T-cell (primary cell): ENCODE measurements at places on chromosomes 16 and 17.

DNA sequence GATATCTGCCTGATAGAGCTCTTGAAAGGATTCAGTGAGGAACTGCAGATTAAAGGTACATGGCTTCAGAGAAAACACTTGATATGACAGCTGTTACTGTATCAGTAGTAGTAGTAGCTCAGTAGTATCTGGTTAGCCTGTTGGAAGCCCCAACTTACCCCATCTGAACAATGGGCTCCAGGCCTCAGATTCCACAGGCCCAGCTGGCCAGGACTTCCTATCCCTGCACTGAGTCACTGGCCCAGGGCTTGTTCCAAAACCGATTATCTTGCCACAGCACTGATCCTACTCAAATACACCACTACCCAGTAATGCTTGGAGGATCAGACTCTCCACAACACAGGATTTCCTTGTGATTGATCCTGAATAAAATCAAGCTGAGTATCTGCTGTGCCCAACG is 32.6 kb downstream of the DCUN1D3 start:
- DNase-seq: no peak

- no peak for DNase-seq
Measured at GRCh38 chr17:4317610-4318009, 48.9 kb downstream of the UBE2G1 start.

DNA sequence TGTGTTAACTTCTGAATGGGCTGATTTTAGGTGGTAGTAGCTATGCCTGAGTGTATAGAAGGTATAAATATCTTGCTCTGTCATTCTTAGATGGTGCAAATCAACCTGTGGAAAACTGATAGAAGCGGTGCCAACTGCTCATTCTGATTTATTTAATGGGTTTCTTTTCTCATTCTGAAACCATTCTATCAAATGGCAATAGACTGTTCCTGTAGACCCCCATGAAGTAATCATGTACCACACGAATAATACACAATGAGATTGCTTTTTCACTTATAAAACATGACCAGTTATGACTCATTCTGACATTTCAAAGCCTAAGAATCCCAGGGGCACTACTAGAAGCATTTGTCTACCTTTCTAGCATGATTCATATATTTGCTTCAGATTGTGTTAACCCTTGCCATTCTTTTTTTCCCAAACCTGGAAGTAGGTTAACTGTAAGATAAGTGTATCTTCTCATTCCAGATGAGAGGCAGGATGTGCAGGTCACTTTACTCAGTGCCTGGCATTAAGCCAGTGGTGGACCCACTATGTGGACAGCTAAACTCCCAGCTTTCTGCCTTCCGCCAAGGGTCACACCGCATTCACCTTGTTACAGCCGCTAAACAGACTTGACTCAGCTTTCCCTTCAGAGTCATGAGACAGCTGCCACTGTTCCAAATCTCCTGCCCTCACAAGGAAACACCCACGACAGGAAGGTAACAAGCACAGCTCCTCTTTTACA is 16.4 kb upstream of the SLC16A11 start:
- no peak for DNase-seq

DNA sequence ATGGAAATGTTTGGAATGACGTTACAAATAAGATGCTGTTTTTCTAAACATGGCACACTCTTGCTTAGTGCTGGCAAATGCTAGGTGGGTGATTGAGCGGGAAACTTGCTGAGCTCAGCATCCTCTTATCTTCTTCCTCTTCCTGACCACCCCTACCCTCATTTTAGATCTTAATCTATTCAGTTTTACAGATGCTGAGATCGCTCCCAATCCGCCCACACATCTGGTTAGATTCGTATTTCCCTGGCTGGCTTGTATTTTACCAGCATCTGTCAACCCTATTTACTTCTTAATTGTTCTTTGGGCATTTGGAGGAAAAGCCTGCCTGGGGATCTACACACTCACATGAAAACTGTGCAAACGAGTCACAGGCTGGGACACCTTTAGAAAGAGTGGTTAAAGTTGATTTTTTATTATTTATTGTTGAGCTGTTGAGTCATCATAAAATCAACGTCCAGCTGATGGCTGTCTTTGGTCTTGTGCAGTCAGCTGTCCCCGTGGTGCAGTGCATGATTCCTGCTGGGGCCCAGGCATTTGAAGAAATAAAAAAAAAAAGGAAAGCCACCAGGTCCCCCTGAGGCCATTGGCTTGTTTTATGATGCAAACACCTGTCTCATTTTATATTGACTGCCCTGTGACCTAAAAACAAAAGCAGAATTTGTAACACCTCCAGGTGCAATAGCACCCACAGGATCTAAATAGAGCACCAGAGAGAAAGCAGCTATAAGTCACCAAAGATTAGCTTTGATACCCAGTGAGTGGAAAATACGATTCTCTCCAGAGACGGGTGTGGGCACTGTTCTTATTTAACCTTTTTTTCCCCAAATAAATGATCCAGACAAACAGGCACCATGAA is 258.6 kb downstream of the HS3ST3B1 start:
- no peak for DNase-seq

DNA sequence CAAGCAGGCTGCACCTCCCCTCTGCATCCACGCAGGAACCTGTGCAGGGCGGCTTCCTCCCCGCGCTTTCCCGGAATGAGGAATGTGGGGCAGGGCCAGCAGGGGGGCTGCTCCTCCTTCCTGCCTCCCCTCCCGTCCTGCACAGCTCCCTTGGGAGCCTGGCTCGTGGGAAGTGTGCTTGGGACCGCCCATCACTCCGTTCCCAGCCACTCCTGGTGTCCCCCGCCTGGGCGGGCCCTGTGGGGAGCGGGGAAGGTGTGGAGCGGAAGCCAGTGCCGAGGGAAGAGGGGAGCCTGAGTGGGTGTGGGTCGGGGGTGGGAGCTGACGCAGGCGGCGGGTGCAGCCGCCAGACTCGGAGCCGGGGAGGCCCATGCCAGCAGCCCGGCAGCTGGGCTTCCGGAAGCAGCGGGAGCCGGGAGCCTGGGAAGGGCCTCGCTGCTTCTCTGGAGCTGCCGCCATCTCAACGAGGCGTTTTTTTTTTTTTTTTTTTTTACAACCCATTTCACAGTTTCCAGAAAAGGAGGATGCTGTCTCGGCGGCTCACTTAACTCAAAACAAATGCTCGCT is 24.1 kb downstream of the BAHCC1 start:
- no peak for DNase-seq

DNA sequence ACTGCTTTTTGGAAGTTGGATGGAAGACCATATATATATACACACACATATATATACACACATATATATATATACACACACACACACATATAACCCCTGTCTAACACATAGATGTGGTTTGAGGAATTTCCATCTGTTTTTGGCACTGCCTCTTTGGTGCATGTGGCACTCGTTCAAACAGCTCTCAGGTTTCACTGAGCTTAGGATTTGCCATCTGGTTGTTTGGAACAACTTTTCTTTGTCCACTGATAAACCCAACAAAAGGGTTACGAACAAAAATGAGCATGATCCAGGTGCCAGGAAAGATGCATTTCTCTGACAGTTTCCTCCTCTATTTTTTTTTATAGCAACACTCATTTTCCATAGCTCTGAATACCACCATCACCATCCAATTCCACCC is 14.6 kb upstream of the KCNJ16 start:
- DNase-seq: no peak

DNA sequence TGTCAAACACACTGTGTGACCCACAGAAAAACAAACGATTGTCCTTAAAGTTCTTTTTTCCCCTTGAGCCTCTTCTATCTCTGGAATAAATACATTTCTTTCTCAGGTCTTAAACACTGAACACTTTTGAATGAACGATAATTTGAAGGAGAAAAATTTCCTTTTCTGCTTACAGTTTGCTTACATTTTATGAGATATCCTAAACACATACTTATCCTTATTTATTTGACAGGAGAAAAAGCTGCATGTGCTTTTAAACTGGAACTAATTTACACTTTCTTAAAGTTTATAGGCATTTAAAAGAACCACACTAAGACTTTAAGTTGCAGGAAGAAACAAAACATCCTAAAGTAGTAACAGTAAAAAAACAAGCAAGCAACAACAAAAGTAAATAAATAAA is 4.7 kb upstream of the IGF2BP1 start:
- DNase-seq: no peak

- peak; percentile 28 for DNase-seq
Measured at GRCh38 chr16:3654249-3654991, at the start of gene DNASE1. DNASE1 (plus strand) TSS chr16:3654691; CDS start chr16:3655374, 683 bp downstream.

- DNase-seq: no peak
Measured at GRCh38 chr16:21659124-21659523, 4.6 kb upstream of the OTOA start.

DNA sequence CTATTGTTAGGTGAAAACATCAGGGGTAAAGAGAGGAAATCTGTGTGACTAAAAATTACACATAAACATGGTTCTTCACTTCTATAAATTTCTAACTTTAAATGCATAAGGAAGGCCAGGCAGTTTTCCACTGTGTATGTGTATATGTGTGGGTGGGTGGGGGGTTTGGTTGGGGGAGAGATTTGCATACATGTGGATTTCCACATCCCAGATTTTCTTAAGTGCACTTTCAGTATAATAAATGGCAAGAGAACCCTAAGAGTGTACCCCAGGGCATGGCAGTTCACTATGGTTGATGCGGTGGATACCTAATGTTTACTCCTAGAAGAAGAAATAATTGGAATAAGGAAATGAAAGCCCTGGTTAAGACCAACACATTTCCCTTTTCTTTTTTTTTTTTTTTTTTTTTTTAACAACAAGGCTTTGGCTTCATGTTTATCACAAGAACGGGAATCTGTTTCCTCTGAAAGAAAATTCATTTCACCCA is 451.8 kb upstream of the CCL2 start:
- DNase-seq: no peak

GRCh38 chr16:53090591-53091411 is 36.0 kb downstream of the CHD9 start:
- DNase-seq: no peak

- no peak for DNase-seq
Measured at GRCh38 chr16:23080329-23080728, 68.9 kb downstream of the USP31 start.

GRCh38 chr17:58265902-58266875 is 14.5 kb downstream of the MPO start:
- no peak for DNase-seq

DNA sequence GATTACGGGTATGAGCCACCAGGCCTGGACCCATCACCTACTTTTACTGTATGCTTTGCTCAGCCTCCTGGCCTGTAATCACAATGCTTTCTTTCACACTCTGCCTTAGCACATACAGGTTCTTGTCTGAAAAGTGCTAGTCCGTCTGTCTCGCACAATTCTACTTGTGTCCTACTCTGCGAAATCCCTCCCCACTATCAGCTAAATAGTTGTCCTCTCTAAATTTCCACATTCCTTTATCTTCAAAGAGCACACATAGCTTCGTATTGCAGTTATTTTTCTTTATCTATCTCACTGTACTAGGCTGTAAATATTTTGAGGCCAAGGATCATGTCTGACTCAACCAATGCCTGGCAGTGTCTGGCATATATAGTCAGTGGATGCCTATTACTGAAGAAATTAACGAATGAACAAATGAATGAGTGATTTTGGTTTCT is 38.5 kb upstream of the ETV4 start:
- DNase-seq: no peak

- no peak for DNase-seq
Measured at GRCh38 chr16:50652836-50653425, 28.2 kb downstream of the SNX20 start.

- DNase-seq: no peak
Measured at GRCh38 chr17:20920095-20920814, 122.6 kb downstream of the USP22 start.

DNA sequence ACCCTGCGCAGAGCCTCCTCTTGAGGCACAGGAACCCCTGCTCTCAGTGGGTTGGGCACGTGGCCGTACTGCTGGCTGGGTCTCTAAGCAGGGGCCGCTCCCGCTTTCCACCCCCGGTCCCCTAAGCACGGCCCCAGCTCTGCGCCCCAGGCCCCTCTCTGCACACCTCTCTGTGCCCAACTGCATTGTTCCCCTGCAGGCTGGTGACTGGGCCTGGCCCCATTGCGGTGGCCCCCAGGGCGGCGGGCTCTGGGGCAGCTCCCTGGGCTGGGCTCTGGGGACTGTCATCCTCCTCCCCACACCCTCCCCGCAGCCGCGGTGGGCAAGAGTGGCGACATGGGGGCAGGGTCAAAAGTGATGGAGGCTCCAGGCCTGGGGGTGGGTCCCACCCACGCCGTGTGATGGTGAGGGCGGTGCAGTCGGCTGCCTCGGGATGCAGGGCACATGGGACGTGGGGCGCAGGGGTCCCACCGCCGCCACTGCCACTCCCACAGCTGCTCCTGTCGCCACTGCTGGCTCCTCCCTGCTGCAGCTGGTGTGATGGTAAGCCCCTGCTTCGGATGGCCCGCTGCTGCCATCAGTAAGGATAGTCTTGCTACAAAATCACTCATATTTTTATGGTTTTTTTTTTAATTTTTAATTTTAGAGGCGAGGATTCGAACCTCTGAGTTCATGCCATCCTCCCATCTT is 15.2 kb upstream of the ITGB3 start:
- no peak for DNase-seq

- DNase-seq: no peak
Measured at GRCh38 chr17:40266882-40267281, 20.8 kb upstream of the CDC6 start.

DNA sequence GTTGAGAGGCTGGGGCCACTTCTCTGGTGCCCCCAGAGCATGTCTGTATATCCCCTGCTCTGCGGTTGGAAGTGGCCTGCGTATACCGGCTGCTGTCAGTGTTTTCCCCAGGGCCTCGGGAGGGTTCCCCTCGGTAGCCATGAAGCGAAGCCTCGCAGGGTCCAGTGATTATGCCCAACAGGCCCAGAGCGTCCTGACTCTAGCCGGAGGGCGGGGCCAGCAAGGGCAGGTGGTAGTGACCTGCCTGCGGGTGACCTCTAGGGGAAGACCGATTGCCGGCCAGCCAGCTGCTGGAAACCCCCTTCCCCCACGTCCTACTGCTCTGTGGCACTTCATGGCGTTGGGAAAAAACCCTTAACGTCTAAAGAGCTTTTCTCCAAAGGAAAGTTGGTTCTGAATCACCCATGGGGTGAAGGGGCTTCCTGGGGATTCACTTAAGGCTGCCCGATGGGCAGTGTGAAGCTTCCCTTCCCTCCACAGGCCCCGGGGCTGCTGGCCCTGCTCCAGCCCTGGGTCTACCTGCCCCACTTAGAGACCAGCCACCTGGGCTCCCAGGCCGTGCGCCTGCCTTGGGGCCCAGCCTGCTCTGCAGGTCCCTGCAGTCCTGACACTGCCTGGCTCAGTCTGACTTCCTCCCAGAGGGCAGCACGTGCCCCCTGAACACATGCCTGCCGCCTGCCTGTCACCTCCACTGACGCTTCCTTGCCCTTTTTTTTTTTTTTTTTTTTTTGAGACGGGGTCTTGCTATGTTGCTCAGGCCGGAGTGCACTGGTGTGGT is 72.8 kb downstream of the SOCS1 start:
- no peak for DNase-seq

- DNase-seq: no peak
Measured at GRCh38 chr16:61871837-61872777, 164.1 kb downstream of the CDH8 start.

GRCh38 chr17:42853004-42853403 is 2.0 kb downstream of the AOC3 start:
- DNase-seq: no peak
